ENCODE measurements at places on chromosomes 1 and 21.
A peak's percentile ranks its signal among the peaks of the same experiment; 100 is the strongest.

DNA sequence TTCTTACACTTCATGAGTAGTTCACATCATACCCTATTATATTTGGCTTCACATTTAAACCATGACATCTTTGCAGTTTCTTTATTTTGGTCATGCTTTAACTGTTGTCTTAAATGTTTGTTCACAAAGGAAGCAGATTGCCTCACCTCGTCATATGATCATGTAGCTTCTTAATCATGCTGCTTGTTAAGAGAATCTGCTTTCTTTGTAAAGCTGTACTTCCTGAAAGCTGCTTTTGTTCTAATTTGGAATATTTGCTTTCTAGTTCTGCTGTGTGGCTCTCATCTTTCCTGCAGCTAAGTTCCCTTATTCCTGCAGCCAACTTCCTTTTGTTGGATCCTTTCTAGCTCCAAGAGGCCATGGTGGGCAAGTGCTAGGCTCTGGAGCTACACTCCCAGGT lies 62.9 kb upstream of the SIM2 start:
- no peak for DNase-seq

DNA sequence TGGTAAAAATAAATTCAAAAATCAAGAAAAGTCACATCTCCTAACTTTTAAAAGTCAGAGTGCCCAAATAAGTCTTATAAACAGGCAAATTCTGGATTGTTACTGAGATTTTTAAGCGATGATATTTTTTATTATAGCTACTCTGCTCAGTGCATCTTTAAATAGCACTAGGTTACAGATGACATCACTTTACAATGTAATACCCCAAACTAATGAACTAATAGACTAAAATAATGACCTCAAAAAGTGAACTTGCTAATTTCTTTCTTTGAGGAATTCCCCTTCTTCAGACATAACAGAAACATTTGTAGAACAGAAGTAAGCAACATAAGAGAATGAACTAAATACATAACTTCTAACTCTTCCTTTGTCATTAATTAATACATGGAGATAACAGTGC lies 33.0 kb upstream of the ACTA1 start:
- DNase-seq: no peak

DNA sequence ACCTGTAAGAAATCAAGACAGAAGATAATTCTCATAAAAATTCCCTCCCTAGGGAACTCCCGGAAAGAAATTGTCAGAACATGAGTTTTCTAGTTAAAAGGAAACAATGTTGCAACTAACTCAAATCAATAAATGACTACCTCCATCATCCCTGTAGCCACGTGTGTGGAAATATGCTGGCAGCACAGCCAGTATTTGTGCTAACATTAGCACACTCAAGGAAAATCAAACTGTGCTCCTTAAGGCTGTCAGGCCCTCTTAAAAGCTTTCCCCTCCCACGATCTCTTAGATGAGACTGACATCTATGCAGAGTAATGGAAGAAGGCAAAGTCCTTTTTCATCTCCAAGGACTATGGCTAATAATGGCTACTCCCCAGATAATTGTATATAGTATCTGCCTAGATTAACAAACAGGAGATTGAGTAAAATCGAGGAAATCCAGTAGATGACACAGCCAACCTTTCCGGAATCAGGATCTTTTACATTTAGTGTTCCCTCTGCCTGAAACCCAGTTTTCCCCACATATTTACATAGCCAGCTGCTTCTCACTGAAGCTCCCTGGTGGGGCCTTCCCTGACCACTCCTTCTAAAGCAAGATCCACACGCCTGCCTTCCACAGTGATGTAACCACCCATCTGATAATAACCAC lies 50.9 kb upstream of the NR5A2 start:
- no peak for DNase-seq

GRCh38 chr1:44489481-44489880 lies 84.4 kb downstream of the RNF220 start:
- no peak for DNase-seq

GRCh38 chr21:30935121-30935888 lies 53.9 kb upstream of the KRTAP11-1 start:
- no peak for DNase-seq

- no peak for DNase-seq
Measured at GRCh38 chr1:19091196-19091953, 118.7 kb downstream of the UBR4 start.

GRCh38 chr1:15191267-15191666 lies 37.7 kb downstream of the TMEM51 start:
- DNase-seq: no peak

- DNase-seq: no peak
Measured at GRCh38 chr1:92343061-92343460, 44.2 kb downstream of the RPAP2 start.

DNA sequence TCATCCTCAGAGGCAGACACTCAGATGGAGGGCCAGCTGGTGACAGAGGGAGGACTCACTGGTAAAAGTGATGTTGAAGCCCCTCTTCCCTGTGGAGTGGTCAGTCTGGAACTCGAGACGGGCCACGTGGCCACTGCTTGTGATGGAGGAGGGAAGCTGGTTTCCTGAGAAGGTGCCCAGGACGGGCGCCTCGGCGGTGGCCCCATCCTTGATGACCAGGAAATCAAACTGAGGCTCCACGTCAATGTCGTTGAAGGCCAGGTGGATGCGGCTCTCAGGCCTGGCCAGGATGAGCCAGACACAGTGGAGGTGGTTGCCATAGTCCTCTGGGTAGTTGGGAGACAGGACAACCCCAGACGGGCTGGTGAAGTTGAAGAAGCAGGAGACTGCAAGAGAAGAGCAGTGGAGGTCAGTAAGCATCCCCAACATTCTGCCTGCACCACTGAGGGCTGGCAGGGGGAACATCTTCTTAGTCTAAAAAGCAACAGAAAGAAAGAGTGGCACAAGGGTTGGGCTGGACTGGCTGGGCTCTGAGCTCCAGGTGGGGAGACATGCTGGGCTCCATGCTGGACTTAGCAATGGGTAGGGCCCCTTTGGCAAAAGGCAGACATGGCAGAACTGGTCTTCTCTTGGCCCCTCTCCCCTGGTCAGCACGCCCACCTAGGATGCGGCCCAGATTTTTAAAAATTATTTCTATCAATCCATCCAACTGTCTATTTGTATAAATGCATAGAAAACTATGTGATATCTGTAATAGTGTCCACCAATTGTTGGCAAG lies 120.5 kb upstream of the HMGB4 start:
- DNase-seq: no peak

- DNase-seq: no peak
Measured at GRCh38 chr1:6803357-6803756, 18.1 kb downstream of the CAMTA1 start.

DNA sequence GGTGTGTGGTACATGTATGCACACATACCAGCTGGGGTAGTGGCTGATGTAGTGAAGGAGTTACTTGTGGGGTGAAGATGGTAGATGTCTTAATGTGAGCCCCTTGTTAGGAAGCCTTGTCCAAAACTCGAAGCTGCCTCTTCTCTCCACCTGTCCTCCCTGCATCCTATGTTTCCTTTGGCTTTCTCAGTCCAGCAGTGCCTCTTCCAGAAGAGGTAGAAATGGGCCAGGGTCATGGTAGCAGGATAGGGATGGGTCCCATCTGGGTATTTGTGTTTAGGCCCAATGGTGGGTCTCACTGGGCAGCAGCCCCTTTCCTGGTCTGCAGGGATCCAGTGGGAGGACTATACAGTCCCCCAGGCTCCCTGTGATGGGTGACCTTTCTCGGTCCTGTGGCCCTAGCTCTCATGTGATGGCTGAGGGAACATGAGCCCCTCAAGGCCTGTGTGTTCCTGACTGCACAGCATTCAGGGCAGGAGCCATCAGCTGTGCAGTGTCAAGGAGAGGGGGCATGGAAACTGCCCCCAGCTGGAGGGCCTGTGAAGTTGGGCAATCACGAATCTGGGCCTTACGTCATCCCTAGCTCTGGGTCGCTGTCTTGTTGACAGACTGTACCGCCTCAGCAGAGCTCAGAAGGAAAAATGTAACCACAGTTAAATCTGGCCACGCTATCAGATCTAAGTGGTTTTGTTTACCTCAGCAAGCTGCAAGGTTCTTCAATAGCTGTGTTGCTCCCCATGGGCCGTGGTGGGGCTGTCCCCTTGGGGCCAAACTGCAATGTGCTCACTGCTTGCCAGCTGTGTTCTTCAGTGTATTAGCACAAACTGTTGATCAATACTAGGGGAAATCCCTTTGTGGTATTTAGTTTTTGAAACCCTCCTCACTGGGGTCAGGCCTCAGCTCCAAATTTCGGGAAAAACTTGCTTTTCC lies 82.7 kb downstream of the NOS1AP start:
- no peak for DNase-seq

DNA sequence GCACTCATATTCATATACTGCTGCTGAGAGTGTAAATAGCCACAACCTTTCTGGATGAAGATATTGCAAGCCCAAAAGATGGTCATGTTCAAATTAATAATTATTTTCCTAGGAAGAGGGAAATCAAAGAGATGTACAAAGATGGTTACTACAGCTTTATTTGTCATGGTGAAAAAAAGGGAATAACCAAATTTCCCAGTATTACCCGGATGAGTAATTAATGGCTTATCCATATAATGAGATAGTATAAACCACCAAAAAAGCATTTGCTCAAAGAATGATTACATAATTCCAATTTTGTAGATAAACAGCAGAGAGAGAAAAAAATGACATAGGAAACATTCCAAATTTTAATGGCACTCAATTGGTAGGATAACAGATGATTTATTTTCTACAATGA lies 165.6 kb downstream of the C1orf21 start:
- DNase-seq: no peak

DNA sequence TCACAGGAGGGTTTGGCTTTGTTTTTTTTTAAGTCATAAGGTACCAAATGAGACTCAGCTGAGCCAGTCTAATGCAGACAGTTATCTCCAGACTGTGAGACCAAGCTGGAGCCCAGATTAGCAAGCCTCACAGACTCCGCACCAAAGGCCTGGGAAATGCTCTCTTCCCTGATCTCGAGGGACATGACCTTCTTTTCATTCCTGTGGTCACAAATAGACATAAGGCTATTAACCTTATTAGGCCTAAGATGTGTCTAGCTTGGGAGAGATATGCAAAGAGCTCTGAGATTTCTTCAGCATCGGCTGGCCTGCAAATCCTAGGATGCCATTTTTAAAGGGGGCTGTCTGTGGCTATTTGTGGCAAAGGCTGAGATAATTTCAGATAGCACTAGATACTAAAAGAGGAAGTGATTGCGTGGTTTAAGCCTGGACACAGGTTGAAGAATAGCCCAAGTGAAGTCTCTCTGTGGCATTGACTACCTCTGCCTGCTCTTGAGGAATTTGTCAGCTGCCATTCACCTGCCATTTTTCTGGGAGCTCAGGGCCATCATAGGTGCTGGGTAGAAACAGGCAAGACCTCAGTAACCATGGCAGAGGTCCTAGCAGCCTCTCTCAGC lies 301.3 kb downstream of the SIPA1L2 start:
- DNase-seq: no peak

- DNase-seq: no peak
Measured at GRCh38 chr1:154773551-154773950, 96.5 kb downstream of the KCNN3 start.

- no peak for DNase-seq
Measured at GRCh38 chr1:14578156-14578555, 20.3 kb upstream of the KAZN start.

GRCh38 chr1:2431518-2431917 lies 19.2 kb upstream of the PEX10 start:
- DNase-seq: no peak

DNA sequence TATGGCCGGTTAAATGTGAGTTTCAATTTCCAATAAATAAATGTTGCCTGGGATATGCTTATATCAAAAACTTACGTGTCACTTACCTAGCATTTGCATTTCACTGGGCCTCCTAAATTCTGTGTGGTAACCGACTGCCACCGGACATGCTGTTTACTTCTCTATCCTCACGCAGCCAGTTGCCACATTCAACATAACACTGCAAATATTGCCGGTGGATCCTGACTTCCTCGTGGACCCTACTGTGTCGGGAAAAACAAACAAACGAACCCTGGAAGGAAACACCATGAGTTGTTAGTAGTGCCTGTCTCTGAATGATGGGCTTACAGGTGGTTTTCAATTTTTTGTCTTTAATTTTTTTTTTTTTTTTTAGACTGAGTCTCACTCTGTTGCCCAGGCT lies 54.1 kb downstream of the RIPK4 start:
- DNase-seq: no peak

GRCh38 chr1:4126731-4127591 lies 226.9 kb upstream of the C1orf174 start:
- DNase-seq: no peak

- no peak for DNase-seq
Measured at GRCh38 chr1:157154940-157155514, 16.8 kb upstream of the ETV3 start.

DNA sequence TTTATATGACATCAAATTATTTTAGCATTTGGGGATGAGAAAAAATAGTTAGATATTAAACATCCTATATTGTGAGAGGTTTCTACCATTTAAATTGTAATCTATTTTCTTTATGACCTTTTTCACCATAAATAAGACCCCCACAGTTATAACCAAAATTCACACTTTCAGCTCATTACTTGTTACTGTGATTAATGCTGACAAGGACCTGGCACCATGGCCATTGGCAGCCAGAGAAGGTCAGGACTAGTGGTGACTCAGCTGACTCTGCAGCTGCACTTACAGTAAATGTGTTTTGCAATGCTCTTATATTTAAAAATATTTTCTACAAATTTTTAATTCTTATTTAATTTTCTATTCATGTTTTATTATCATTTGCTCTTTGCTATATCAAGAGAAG lies 133.3 kb upstream of the C1orf105 start:
- DNase-seq: peak; percentile 76

DNA sequence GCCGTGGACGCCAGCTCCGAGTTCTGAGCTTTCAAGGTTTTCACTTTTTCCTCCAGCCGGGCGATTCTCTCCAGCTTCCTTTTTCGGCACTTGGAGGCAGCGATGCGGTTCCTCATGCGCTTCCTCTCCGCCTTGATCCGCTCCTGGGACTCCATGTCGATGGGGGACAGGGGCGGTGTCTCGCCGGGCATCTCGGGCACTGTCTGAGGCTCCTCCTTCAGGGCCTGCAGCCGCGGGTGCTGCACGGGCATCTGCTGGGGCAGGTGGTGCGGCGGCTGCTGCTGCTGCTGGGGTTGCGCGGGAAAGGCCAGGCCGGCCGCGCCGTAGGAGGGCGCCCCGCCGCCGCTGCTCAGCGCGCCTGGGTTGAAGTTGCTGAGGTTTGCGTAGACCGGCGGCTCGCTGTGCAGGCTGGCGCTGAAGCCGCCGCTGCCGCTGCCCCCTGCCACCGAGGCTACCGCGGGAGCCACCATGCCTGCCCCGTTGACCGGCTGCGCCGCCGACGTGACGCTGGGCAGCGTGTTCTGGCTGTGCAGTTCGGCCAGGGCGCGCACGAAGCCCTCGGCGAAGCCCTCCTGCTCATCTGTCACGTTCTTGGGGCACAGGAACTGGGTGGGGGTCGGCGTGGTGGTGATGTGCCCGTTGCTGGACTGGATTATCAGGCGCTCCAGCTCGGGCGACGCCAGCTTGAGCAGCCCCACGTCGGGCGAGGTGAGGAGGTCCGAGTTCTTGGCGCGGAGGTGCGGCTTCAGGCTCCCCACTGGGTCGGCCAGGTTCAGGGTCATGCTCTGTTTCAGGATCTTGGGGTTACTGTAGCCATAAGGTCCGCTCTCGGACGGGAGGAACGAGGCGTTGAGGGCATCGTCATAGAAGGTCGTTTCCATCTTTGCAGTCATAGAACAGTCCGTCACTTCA lies 1.4 kb downstream of the JUN start:
- DNase-seq: peak; percentile 83

- no peak for DNase-seq
Measured at GRCh38 chr21:34372321-34372720, 3.0 kb upstream of the SMIM11 start.

Data from Right ventricle myocardium inferior (tissue), 1 donor.